ENCODE measurements at places on chromosomes 7 and 10. TPM values are rescaled to one million over a fixed set of nuclear protein-coding genes. Genes with fewer than 3 reads are reported as not detected.

DNA sequence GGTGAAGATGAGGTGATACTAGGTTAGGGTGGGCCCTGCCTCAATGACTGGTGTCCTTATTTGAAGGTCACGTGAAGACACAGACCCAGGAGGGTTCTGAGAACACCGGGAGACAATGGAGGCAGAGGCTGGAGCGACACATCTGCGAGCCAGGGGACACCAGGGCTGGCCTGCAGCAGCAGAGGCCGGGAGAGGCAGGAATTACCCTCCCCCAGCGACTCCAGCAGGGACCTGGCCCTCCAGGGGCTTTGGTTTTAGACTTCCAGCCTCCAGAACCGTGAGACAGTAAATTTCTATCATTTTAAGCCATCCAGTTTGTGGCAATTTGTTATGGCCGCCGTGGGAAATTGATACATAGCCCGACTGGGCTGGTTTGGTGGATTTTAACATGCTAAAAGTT is 152.2 kb downstream of the DNAJB6 start:
- no peak for DNase-seq

GRCh38 chr10:70786799-70787415 is 1.7 kb upstream of the TBATA start:
- no peak for DNase-seq

- peak; percentile 70 for DNase-seq
Measured at GRCh38 chr10:60964257-60965235, 20.6 kb upstream of the RHOBTB1 start.

DNA sequence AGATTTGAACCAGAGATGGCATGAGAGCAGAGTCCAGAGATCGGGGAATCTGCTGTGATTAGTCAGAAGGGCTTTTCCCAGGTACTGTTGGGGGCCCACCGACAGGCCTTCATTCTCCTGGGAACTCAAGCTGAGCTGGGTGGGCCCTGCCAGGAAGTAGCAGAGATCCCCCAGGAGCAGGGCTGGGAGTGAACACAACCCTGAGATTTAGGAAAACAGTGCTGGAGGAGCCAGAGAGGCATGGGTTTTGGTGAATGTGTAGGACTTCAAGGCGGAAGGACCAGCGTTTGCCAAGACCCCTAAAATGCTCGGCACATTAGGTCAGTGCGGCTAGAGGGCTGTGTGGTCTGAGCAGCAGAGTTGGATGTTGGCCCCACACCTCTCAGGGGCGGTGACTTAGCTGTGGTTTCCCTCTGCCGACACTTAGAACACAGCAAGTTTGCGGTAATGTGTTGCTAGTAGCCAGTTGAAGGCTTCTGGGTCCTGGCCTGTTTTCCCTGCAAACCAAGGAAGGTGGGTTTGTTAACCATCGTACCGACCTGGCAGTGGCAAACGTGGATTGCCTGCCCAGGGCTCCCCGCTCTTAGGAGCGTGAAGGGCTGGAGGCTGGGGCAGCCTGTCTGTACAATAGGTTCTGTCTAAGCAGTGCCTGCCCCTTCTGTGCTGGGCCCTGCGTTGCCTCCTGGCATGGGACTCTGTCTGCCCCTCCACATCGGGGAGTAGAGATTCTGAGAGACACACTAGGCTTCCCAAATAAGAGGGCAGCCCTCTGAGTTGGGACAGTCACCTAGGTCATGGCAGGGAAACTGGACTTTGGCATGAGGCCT is 14.0 kb downstream of the NACAD start:
- DNase-seq = no peak

ORC5 gene
- polyA plus RNA-seq = 14.9 TPM

HMX2 gene
- not detected for polyA plus RNA-seq

Data from forelimb muscle (tissue), 1 donor.